Large intestine (tissue), 12 donors: ENCODE measurements at places on chromosomes 12 and 14.
A peak's percentile ranks its signal among the peaks of the same experiment; 100 is the strongest.

- no peak for DNase-seq
- no peak overlapping the region for H3K27ac ChIP-seq
- peaks cover 57% of the 10 kb centered on the region for H3K36me3 ChIP-seq
- no peak overlapping the region for H3K4me3 ChIP-seq
- H3K4me1 ChIP-seq: peaks cover 5% of the 10 kb centered on the region
Measured at GRCh38 chr12:124454735-124455134, 112.7 kb downstream of the NCOR2 start.

- H3K4me1 ChIP-seq: no peaks in the 10 kb centered on the region
- DNase-seq: no peak
- no peaks in the 10 kb centered on the region for H3K36me3 ChIP-seq
- H3K4me3 ChIP-seq: no peak overlapping the region
Measured at GRCh38 chr12:52515927-52516831, 4.0 kb downstream of the KRT5 start.

GRCh38 chr14:52053044-52053443, 15.8 kb downstream of the NID2 start:
- H3K36me3 ChIP-seq: no peaks in the 10 kb centered on the region
- no peak overlapping the region for H3K27ac ChIP-seq

- no peaks in the 10 kb centered on the region for H3K27me3 ChIP-seq
- no peaks in the 10 kb centered on the region for H3K4me1 ChIP-seq
Measured at GRCh38 chr14:97100306-97100705, 303.1 kb downstream of the VRK1 start.

GRCh38 chr12:122749569-122750332, 2.9 kb upstream of the DENR start:
- H3K4me1 ChIP-seq: no peaks in the 10 kb centered on the region
- no peak overlapping the region for H3K4me3 ChIP-seq

DNA sequence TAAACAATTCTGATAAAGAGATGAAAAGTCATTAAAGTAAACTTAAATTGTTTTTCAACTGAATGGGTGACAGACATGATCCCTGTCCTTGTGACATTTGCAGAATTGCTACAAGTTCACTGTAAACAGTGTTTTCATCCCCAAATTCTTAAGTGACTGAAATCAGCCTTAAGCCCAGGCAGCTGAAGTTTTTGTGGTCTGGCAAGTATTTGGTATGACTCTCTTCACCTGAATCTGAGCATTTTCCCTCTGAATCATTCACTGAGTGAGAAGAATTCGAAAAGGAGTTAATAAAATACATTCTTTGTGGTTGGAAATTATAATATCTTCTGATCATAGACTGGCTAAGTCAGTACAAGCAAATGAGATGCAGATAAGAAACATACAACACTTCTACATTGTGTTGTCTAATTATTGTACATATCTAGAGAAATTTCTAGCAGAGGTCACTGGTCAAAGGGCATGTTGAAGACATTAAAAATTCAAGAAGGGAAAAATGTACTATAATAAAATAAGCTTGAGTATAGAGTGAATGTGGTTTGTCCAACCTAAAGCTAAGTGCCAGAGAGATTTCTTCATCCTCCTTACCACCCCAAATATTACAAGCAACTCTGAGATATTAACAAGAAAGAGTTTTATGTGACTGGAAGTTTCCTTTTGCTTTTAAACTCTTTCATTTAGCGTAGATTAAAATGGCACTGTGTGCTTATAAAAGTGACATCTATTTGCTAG, 177.8 kb upstream of the DIO2 start:
- no peak overlapping the region for H3K4me3 ChIP-seq
- no peaks in the 10 kb centered on the region for H3K4me1 ChIP-seq
- H3K27me3 ChIP-seq: no peaks in the 10 kb centered on the region

DNA sequence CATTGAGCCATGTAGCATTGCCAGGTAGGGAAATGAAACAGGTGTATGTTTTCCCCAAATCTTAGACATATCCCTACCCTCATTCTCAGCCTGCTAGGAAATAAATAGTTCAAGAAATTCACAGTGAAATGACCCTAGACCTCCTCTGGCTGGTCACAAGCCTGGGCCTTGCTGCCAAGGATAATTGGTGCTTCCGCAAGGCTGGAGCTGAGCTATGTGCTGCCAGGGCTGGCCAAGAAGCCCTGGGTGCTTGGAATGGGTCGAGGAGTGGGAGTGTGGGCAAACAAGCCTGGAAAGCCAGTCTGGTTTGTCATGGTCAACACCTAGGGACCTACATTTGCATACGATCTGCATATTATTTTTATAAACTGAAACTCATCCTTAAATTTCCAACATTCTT, 31.3 kb upstream of the SLC10A1 start:
- H3K27me3 ChIP-seq: no peaks in the 10 kb centered on the region
- H3K4me1 ChIP-seq: no peaks in the 10 kb centered on the region
- no peak overlapping the region for H3K4me3 ChIP-seq
- no peaks in the 10 kb centered on the region for H3K36me3 ChIP-seq

- H3K36me3 ChIP-seq: no peaks in the 10 kb centered on the region
- no peaks in the 10 kb centered on the region for H3K4me1 ChIP-seq
- no peak overlapping the region for H3K27ac ChIP-seq
- DNase-seq: no peak
- no peaks in the 10 kb centered on the region for H3K27me3 ChIP-seq
Measured at GRCh38 chr12:40171501-40171900, 53.3 kb upstream of the LRRK2 start.

GRCh38 chr14:55446833-55447232, 6.4 kb upstream of the TBPL2 start:
- no peaks in the 10 kb centered on the region for H3K27me3 ChIP-seq
- no peaks in the 10 kb centered on the region for H3K36me3 ChIP-seq
- H3K4me3 ChIP-seq: no peak overlapping the region
- DNase-seq: peak; percentile 31

- H3K27ac ChIP-seq: no peak overlapping the region
- H3K36me3 ChIP-seq: no peaks in the 10 kb centered on the region
- H3K4me1 ChIP-seq: no peaks in the 10 kb centered on the region
- H3K27me3 ChIP-seq: peaks cover 29% of the 10 kb centered on the region
- no peak overlapping the region for H3K4me3 ChIP-seq
Measured at GRCh38 chr12:4866299-4866698, 43.4 kb upstream of the KCNA1 start.
